ENCODE measurements at places on chromosomes 1 and 21.

DNA sequence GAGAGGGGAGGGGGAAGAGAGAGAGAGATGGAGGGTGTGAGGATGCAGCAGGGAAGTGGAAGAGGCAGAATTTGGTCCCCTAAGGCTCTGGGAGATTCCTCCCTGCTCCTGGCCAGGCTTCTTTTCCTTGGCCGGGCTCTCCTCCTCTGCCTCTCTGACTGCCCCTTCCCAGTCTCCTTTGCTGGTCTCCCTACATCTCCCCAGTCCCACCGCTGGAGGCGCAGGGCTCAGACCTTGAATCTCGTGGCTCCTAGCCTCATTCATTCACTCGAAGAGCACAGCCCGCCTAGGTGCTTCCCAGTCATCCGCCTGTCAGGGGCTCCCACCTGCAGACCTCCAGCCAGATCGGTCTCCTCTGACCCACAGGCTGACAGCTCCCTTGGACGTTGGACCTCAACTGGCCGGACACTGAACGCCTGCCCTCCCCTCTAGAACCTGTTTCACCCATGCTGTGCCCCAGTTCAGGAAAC, 76.5 kb downstream of the VWA5B1 start:
- DNase-seq = peak; percentile 54

DNA sequence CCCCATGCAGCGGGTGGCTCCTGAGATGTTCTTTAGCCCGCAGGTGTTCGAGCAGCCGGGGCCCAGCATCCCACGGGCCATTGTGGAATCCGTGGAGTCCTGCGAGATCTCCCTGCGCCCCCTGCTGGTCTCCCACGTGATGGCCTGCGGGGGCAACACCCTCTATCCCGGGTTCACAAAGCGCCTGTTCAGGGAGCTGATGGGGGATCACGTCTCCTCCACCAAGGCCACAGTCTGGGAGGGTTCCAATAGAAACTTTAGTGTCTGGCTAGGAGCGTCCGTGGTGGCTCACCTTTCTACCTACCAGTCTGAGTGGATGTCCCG, 71.0 kb downstream of the ACTL8 start:
- peak; percentile 31 for DNase-seq

DNA sequence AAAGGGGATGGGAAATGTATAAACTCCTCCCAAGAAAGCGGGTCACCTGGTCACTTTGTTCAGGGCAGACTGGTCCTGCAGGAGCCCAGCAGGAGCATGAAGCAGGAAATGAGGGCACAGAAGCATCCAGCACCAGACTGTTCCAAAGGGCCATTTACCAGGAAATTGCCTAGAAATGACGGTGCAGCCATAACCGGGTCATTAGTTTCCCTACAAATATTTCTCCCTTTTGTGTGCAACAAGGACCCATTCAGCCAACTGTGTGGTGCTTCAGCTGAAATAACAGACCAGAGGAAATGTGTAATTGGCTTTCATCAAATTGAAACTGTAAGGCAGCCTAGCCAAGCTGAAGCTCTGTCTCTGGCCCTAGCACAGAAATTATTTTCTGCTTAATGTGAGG, 7.6 kb upstream of the CTTNBP2NL start:
- DNase-seq = no peak

- no peak for DNase-seq
Observed at GRCh38 chr1:191536791-191537429, 621.4 kb upstream of the RGS18 start.

- DNase-seq = no peak
Observed at GRCh38 chr1:16117369-16117768, 38.5 kb downstream of the EPHA2 start.

- no peak for DNase-seq
Observed at GRCh38 chr1:101178688-101179491, 57.9 kb upstream of the S1PR1 start.

GRCh38 chr1:57638239-57638638, 214.4 kb upstream of the DAB1 start:
- no peak for DNase-seq

DNA sequence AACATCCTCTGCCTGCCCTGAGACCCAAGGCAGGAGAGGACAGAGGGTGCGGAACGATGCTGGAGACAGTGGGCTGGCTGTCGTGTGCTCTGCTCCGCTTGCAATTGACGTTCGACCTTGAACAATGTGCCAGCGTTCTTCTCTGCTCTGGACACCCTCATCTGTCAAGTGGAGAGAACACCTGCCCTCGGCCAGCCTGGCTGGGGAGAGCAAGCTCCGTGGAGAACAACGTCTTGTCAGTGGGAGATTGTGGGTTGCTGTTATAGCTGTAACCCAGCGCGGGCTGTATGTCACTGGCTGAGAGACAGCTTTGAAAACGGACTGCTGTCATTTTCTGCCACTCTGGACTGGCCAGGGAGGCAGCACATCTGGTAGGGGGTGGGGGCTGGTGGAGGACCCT, 14.7 kb downstream of the KIAA1614 start:
- no peak for DNase-seq

DNA sequence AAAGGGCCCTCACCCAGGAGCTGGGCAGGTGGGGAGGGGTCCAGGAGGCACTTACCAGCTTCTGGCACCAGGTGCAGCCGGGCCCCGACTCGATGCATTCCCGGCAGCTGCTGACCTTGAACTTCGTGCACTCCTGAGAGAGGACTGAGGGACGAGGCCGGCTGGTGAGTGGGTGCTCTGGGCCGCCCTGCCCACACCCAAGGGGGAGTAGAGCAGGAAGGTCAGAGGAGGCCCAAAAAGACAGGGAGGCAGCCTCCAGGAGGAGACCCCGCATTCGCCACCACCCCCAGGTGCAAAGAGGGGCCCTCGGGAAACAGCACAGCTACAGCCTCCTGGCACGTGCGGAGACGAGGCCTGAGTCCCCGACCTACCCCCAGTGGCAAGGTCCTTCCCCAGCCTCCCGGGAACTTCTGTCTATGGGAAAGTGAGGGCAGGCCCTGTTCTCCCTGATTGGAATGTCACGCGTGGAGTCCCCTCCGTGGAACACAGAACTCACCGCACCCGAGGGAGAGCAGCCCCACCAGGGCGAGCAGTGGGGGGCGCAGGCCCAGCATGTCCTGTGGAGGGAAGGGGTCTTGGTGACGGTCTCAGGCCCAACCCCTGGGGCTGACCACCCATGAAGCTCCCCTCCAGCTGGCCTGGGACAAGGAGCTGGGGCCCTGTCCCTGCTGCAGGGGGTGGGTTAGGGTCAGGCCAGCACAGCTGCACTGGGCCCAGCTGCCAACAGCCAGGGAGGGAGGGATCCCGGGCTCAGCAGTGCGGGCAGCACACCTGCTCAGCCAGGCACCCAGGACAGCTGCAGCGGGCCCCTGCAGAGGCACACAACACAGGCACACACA, 10.3 kb downstream of the ITGB2 start:
- no peak for DNase-seq

DNA sequence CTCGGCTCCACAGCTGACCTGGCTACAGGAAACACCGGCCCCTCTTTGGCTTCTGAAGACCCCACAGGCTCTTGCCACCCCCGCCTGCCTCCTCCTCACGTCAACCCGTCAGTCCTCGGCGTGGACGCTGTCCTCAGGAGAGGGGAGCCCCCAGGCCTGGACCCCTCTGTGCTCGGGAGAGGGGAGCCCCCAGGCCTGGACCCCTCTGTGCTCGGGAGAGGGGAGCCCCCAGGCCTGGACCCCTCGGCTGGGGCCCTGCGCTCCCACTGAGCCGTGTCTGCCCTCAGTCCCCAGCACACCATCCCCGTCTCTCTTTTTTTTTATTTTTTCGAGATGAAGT, 26.0 kb upstream of the C1orf159 start:
- no peak for DNase-seq

DNA sequence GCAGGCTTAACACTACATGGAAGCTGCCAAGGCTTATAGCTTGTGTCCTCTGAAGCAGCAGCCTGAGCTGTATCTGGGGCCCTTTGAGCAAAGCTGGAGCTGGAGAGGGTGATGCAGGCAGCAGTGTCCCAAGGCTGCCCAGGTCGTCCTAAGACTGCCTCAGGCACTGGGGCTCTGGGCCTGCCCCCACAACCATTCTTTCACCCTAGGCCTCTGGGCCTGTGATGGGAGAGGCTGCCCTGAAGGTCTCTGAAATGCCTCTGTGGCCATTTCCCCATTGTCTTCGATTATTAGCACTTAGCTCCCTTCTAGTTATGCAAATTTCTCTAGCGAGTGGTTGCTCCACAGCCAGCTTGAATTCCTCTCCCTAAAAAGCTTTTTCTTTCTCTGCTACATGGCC, 142.0 kb downstream of the LRIG2 start:
- no peak for DNase-seq

GRCh38 chr1:67307251-67308060, at the start of gene IL12RB2:
Gene IL12RB2 (plus strand): TSS chr1:67307873. CDS start chr1:67320369, 12,496 bp downstream.
- peak; percentile 46 for DNase-seq

GRCh38 chr1:169318536-169319244, 48.9 kb downstream of the NME7 start:
- no peak for DNase-seq

DNA sequence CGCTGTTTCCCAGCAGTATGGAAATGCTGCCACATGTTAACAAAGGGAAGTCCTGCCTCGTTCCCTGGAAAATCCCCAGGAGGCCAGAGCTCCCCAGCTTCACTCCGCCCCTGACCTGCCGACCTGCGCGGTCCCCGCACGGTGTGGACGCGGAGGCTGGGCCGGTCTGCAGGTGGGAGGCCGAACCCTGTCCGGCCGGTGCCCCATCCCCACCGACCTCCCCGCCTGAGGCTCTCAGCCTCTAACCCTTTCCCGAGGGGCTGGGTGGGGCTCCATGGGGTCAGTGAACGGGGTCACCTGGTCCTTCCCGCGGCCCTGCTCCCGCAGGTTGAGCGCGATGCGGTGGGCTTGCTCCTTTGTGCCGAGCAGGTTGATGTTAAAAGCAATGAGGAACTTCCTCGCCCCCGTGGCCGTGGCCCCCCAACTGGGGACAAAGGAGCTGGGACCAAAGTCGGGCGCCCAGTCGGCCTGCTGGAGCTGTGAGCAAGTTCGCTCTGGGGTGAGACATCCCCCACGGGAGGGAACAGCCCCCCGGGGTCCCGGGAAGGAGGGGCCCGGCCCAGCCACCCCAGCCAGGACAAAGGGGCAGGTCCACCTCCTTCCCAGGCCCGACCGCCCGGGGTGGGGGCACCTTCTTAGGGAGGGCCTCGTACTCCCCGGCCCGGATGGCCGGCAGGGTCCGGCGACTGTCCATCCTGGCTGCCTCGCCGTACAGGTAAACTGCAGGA, 4.0 kb downstream of the FTCD start:
- DNase-seq = no peak

DNA sequence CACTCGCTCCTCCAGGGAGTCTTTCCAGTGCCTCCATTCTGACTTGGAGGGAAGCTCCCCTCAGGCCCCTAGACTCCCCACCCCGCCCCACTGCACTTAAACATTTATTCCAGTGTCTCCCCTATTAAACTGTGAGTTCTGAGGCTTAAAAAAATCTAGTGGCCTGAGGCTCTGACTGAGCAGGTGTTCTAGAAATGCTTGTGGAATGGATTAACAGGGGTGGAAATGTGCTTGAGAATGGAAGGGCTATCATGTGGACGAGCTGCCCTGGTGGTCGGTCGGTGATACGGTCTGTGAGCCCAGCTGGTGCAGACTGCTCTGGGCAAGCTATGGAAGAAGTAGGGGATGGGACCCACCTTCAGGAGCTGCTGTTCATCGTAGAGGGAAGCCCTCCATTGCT, 130.2 kb downstream of the PEX14 start:
- DNase-seq = no peak

GRCh38 chr1:197923038-197923437, 5.9 kb downstream of the LHX9 start:
- DNase-seq = no peak

DNA sequence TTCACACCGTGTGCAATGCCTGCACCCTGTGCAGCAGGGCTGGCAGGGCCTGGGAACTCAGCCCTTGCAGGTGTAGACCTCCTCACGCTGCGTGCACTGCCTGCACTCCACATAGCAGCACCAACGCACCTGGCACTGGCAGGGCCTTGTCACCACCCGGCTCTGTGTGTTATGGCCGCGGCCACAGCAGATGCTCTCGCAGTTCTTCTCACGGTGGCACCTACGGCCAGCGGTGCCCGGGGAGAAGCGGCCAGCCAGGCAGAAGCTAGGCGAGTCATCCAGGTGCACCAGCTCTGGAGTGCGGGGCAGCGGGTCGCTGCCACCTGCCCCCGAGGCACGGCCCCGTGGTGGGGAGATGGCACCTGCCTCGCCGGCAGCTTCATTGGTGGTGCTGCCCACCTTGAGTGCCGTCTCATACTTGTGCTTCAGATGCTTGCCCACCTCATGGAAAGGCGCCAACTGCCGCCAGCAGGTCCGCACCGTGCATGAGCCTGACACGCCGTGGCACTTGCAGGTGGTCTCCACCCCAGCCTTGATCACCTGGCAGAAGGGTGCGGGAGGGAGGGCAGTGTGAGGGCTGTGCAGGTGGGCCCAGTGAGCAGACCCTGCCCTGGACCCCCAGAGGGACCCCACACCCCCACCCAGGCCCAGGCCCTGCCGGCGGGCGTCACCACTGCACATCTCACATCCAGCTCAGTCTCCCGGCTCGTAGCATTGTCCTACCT, 26.1 kb downstream of the WNT9A start:
- no peak for DNase-seq

GRCh38 chr1:165852871-165853270, 25.5 kb downstream of the UCK2 start:
- DNase-seq = no peak

GRCh38 chr1:234148350-234148749, 224.9 kb upstream of the COA6 start:
- no peak for DNase-seq

- DNase-seq = peak; percentile 5
Observed at GRCh38 chr1:42886800-42887199, 40.4 kb downstream of the ZNF691 start.

- DNase-seq = no peak
Observed at GRCh38 chr21:45774291-45774690, 130.8 kb downstream of the PCBP3 start.

DNA sequence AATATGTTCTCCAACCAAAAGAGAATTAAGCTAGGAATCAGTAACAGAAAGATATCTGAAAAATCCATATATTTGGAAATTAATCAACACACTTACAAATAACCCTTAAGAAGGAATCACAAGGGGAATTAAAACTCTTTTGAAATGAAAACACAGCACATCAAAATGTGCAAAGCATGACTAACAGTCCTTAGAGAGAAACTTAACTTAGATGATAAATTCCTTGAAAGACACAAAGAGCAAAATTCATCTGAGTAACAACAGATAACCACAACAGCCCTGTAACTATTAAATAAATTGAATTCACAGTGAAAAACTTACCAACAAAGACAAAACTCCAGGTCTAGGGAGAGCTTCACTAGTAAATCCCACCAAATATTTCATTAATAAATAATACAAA, 283.8 kb downstream of the SDCCAG8 start:
- DNase-seq = no peak

All from right kidney (tissue), 9 donors.